ENCODE measurements at places on chromosomes 7 and 10.

- no peak for DNase-seq
Observed at GRCh38 chr7:148515728-148516695, 74.6 kb upstream of the C7orf33 start.

DNA sequence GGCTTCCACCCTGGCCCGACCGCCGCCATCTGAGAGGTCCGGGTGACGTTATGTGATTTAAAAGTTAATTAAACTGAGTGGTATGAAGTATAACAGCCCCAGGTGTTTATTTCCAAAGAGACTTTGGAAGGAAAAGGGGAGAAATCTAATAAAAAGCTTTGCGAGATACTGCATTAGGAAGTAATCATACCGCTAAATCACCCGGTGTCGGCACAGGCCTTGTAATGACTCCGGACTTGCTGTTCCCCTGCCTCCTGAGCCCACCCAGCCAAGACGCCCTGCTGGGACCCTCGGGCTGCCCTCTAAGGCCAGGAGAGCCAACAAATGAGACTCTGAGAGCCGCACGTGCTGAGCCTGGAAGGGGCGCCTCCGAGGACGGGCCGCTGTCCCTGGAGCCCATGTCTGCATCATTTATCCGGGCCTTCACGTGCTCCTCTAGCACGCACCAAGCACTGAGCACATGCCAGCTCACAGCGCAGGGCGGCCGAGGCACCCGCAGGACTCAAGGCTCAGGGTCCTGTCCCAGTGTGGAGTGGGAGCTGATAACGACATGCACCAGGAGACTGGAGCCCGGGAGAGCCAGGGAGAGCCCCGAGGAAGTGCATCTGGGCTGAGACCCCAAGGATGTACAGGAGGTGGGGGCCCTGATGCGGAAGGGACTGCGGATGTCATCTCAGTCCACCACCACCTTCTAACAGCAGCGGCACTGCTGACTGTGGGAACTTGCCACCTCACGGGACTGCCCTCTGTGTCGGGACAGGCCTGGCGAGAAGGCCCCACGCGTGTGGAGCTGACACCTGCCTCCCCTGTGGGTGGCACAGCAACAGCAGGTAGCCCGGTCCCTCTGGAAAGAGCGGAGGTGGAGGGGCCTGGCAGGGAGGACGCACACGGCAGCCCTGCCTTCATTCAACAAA, 182.7 kb downstream of the ELFN1 start:
- no peak for DNase-seq

DNA sequence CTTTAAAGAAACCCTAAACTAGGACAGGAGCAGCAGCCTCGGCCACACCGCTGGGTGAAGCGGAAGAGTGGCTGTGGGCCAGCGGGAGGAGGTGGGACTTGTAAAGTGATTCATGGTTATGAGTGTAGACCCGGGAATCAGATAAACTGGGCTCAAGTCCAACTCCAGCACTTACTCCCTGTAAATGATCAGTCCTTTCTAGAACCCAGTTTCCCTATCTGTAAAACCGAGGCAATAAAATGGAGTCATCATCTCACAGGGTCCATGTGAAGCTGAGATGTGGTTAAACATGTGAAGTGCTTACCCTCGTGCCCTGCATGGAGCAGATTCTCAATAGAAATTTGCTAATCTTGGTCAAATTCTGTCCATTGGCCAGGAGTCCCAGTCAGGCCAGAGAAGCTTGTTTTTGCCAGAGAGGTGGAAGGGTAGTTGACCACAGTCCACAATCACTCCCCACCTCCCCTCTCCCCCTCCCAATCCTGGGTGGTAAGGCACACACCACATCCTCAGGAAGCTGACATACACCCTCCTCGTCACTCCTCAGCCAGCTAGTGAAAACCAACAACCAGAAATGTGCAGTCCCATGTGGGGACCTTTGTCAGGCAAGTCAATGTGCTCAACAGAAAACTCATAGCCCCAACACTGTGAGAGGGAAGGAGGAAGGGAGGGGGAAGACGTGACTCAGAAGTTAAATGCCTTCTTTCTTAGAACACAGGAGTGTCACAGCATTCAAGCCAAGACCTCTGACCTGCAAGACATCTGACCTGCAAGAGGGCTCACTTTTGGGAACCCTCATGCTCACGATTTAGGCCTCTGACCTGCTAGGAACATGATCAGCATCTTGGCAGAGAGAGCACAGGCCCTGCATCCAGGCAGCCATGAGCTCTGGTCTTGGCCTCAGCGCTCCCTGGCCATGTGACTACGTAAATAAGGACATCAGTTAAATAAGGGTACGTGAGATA, 145.1 kb downstream of the PLXNA4 start:
- DNase-seq, result peak; percentile 69

GRCh38 chr10:97053276-97053675, 132.5 kb downstream of the SLIT1 start:
- no peak for DNase-seq

Data from non-pigmented ciliary epithelial cell (primary cell).